Large intestine (tissue), 12 donors: ENCODE measurements at places on chromosomes 1 and 21. TPM values are rescaled to one million over a fixed set of nuclear protein-coding genes. Genes with fewer than 3 reads are reported as not detected.

DNA sequence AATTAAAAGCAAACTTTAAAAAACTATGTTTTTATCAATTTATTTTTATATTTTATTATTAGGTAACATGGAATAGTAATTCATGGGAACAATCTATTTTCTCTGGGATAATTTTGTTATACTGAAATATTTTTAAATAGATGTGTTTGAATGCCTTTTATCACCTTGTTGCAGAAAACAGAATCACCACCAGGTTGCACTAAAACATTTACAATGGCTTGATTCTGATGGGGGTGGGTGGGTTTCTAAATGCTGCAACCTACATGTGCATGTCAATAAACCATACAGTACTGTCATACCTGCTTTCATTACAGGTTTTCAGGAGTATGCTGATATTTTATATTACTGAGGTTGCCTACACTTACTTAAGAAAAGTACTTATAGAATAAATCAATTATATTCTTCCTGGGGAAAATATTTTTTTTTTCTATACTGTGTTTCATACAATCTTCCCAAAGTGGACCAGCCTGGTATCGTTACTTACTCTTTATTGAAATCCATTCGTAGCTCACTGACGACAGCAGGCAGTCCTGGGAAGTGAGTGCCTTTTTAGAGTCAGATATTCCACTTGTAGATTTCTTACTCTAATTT lies 132.8 kb downstream of the PTPRC start:
- H3K27ac ChIP-seq, result no peak overlapping the region
- no peak overlapping the region for H3K4me3 ChIP-seq
- no peak for DNase-seq
- no peaks in the 10 kb centered on the region for H3K4me1 ChIP-seq
- no peaks in the 10 kb centered on the region for H3K27me3 ChIP-seq

DNA sequence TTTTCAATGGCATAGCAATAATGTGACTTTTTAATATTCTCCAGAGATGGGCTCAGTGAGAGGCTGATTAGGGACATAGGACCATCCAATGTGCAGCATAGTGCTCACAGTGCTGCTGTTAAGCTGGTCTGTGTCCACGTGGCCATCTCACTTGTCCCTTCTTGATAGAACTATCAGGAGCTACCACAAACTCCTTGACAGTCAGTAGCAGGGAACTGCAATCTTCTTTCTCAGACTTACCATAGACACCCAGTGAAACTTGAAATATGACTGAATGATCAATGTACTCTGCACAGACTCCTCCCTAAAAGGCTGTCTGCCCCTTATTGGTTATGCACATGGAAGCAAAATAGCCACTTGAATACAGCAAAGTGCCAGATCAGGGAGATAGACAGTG lies 64.5 kb upstream of the WARS2 start:
- no peak for DNase-seq
- no peak overlapping the region for H3K4me3 ChIP-seq
- no peaks in the 10 kb centered on the region for H3K4me1 ChIP-seq
- H3K27ac ChIP-seq, result no peak overlapping the region
- no peaks in the 10 kb centered on the region for H3K27me3 ChIP-seq

The NBPF10 gene
- polyA plus RNA-seq, result 0.79 TPM

The SEMA4A gene
- polyA plus RNA-seq, result 6.4 TPM

- no peak overlapping the region for H3K27ac ChIP-seq
- no peaks in the 10 kb centered on the region for H3K4me1 ChIP-seq
- no peaks in the 10 kb centered on the region for H3K36me3 ChIP-seq
- H3K27me3 ChIP-seq, result no peaks in the 10 kb centered on the region
- H3K4me3 ChIP-seq, result no peak overlapping the region
Observed at GRCh38 chr1:117177376-117177775, 33.4 kb downstream of the VTCN1 start.

DNA sequence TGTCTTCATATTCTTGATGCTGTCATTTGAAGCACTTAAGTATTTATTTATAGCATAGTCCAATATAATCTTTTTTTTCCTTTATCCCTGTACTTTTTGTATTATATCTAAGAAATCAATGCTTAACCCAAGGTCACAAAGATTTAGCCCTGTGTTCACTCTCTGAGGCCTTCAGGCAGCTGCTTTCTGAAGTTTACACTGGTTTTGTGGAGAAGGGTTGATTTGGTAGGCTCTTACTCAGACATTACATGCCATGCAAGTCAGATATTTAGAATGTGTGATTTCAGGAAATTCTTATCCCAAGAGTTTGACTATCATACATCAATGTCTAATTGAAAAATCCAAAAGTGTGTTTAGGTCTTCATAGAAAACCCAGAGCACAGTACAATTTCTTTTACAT lies 56.3 kb downstream of the PALMD start:
- H3K4me3 ChIP-seq, result no peak overlapping the region
- H3K36me3 ChIP-seq, result no peaks in the 10 kb centered on the region
- H3K27me3 ChIP-seq, result no peaks in the 10 kb centered on the region
- H3K4me1 ChIP-seq, result no peaks in the 10 kb centered on the region
- DNase-seq, result no peak

DNA sequence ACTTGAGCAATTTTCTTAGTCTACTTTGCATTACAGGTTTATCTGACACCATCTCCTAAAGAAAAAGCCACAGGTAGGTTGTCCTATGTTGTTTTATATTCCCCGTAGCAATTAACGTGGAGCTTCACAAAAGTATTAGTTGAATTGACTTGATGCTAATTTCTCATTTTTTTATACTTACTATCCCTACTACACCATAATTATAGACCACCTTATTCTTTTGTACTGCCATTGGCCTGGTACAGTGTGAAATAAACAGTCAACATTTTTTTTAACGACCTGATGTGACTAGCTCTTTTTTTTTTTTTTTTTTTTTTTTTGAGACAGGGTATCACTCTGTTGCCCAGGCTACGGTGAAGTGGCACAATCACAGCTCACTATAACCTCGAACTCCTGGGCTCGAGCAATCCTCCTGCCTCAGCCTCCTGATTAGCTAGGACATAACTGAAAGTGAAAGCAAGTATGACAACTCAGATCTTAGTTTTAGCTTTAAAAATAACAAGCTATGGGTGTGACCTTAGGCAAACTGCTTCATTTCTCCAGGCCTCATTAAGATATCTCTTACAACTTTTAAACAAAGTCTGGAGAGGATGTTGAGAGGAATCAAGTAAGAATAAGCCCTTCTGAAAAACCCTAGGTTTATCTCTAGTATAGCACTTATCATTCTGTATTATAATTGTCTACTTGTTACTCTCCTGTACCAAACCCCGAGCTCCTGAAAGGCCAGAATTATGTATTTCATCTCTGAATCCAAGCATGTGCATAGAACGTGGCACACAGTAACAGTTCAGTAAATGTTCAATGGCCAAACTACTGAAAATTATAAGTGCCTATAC lies 49.5 kb downstream of the LUZP1 start:
- no peaks in the 10 kb centered on the region for H3K36me3 ChIP-seq
- peaks cover 18% of the 10 kb centered on the region for H3K4me1 ChIP-seq
- H3K4me3 ChIP-seq, result no peak overlapping the region

The PDZK1 gene
- polyA plus RNA-seq, result 62.3 TPM

- H3K27me3 ChIP-seq, result peaks cover 6% of the 10 kb centered on the region
- no peaks in the 10 kb centered on the region for H3K4me1 ChIP-seq
- H3K27ac ChIP-seq, result no peak overlapping the region
Observed at GRCh38 chr1:18752409-18752808, 107.1 kb downstream of the TAS1R2 start.

DNA sequence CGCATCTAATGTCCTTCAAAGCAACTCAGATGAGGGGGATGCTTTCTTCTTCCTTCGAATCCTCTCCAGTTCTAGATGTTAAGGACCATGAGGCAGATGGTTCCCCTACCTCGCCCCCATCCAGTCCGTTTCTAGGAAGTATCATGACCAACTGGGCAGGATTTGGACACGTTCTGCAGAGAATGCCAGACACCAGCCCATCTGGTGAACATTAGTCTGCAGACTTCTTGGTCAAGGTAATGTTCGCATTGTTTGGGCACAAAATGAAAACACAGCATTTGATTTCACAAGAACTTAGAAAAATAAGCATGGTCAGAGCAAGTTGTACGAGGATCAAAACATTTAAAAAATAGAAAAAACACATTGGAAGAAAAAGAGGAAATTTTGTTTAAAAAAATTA lies 25.4 kb upstream of the ADARB1 start:
- peaks cover 7% of the 10 kb centered on the region for H3K27me3 ChIP-seq
- no peak overlapping the region for H3K4me3 ChIP-seq
- H3K36me3 ChIP-seq, result no peaks in the 10 kb centered on the region
- H3K27ac ChIP-seq, result no peak overlapping the region
- no peak for DNase-seq
- H3K4me1 ChIP-seq, result no peaks in the 10 kb centered on the region

GRCh38 chr1:44472620-44473525 lies 67.8 kb downstream of the RNF220 start:
- no peak overlapping the region for H3K27ac ChIP-seq
- DNase-seq, result no peak
- H3K4me3 ChIP-seq, result no peak overlapping the region

The SPRR2E gene
- not detected for polyA plus RNA-seq

The LPAR3 gene
- polyA plus RNA-seq, result 1.1 TPM

DNA sequence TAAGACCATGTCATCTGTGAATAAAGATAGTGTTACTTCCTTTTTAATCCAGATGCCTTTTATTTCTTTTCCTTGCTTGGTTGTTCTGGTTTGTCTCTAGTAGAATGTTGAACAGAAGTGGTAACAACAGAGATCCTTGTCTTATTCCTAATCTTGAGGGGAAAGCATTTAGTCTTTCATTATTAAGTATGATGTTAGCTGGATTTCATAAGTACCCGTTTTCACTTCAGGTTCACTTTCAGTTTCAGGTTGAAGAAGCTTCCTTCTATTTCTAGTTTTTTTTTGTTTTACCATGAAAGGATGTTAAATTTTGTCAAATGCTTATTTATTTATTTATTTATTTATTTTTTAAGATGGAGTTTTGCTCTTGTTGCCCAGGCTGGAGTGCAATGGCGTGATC lies 22.3 kb upstream of the AGPAT3 start:
- no peaks in the 10 kb centered on the region for H3K36me3 ChIP-seq
- no peaks in the 10 kb centered on the region for H3K4me1 ChIP-seq
- no peak overlapping the region for H3K27ac ChIP-seq
- no peak overlapping the region for H3K4me3 ChIP-seq
- no peaks in the 10 kb centered on the region for H3K27me3 ChIP-seq

The AKNAD1 gene
- 0.06 TPM for polyA plus RNA-seq

DNA sequence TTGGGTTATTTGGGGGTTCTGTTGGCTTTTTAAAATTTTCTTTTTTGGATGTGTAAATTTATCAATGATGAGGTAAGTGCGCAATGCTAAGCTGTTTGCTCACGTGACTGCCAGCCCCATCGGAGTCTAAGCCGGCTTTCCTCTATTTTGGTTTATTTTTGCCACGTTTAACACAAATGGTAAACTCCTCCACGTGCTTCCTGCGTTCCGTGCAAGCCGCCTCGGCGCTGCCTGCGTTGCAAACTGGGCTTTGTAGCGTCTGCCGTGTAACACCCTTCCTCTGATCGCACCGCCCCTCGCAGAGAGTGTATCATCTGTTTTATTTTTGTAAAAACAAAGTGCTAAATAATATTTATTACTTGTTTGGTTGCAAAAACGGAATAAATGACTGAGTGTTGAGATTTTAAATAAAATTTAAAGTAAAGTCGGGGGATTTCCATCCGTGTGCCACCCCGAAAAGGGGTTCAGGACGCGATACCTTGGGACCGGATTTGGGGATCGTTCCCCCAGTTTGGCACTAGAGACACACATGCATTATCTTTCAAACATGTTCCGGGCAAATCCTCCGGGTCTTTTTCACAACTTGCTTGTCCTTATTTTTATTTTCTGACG lies 3.1 kb downstream of the OLIG2 start:
- no peak overlapping the region for H3K4me3 ChIP-seq
- no peak for DNase-seq
- H3K4me1 ChIP-seq, result peaks cover 6% of the 10 kb centered on the region
- H3K27ac ChIP-seq, result no peak overlapping the region
- no peaks in the 10 kb centered on the region for H3K36me3 ChIP-seq

The CYYR1 gene
- 6.4 TPM for polyA plus RNA-seq

DNA sequence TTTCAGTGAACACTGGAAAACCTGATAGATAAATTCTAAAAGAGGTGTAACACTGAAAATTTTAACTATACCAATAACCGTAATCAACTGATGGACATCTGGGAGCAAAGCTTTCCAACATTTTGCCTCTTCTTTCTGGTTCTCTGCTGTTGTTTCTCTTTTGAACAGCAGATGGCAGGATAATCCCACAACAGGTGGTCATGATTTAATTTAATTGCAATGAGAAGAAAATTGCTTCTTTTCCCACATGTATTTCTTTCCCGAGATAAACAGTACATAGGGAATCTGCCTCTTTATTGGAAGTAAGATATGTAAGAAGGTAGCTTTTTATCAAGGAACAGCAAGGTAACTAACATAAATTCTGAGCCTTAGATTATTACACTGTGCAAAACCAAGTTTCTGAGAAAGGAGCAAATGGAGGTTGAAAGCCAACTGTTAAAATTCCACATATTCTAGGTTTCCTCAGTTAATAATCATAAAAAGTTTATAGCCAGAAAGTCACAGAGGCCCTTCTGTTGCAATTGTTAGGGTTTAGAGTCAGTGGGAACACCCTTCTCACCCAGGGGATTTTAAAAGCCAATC lies 72.9 kb downstream of the RPS6KA1 start:
- H3K4me1 ChIP-seq, result no peaks in the 10 kb centered on the region
- H3K4me3 ChIP-seq, result no peak overlapping the region
- no peaks in the 10 kb centered on the region for H3K27me3 ChIP-seq
- peak; percentile 35 for DNase-seq
- no peaks in the 10 kb centered on the region for H3K36me3 ChIP-seq

The LCE1F gene
- polyA plus RNA-seq, result not detected

DNA sequence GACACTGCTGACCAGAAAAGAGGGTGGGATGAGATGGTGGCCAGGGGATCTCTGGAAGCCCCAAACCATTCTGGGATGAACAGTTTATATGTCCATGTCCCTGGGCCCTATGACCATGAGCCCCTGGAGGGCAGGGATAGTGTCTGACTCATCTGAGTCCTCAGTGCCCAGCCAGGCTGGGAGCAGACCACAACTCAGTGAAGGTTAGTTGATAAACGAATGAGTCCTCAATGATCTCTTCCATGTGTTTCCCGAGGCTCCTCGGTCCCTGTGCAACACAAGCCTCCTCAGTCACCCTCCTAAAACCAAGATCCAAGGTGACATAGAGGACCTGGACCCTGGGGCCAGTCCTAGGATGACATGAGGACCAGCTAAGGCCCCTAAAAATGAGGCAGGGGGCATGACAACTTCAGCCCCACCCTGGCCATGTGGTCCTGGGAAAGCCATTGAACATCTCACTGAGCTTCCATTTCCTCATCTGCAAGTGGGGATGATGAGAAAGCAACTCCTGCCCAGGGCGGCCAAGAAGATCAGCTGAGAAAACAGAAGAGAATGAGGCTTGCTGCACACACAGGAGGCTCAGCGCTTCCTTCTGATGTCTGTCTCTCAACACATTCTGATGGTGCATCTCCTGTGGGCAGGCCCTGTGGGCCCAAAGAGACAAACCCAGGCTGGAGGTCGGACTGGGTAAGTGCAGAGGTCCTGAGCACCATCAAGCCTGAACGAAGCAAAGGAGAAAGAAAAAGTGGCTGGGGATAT lies 86.3 kb downstream of the GLIS1 start:
- H3K4me1 ChIP-seq, result no peaks in the 10 kb centered on the region
- DNase-seq, result no peak
- H3K4me3 ChIP-seq, result no peak overlapping the region
- H3K36me3 ChIP-seq, result no peaks in the 10 kb centered on the region
- no peak overlapping the region for H3K27ac ChIP-seq

GRCh38 chr1:39189592-39190041 lies 14.9 kb upstream of the MACF1 start:
- no peaks in the 10 kb centered on the region for H3K4me1 ChIP-seq
- H3K4me3 ChIP-seq, result no peak overlapping the region
- no peaks in the 10 kb centered on the region for H3K36me3 ChIP-seq
- no peaks in the 10 kb centered on the region for H3K27me3 ChIP-seq
- H3K27ac ChIP-seq, result no peak overlapping the region

The NMNAT1 gene
- polyA plus RNA-seq, result 15.2 TPM
